ENCODE measurements at places on chromosomes 1 and 21.

- DNase-seq = no peak
Measured at GRCh38 chr1:162284206-162284955, 92.3 kb downstream of the SPATA46 start.

GRCh38 chr1:22778862-22779520 lies 68.4 kb downstream of the EPHB2 start:
- DNase-seq = no peak

DNA sequence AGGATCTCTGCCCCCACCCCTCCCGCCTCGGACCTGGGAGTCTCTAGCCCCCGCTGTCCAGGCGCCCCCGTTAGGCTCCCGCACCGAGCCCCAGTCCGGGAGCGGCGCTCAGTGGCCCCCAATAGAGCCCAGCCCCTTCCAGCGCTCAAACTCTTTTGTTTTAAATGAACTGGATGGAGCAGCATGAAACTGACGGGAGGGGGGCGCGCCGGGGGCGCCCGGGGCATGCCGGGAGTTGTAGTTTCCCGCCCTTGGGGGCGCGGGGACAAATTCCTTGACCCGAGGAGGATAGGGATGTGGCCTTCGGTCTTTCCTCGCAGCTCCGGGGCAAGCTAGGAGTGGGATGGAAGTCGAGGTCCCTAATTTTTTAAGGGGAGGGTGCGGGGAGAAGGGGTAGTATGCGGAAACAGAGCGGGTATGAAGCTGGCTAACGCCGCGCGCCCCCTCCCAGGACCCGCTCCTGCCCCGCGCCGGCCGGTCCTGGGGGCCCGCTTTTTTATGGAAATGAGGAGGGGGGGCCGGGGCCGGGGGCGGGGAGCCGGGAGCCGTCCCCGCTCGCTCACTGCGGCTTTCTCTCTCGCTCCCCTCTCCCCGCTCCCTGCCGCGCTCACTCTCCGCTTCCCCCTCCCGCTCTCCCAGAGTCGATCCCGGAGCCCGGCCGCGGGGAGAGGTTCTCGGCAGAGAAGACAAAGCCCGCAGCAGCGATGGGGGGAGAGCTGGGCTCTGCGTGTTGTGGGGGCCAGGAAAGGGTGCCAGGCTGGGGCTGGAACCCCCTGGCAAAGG lies at the start of gene MEX3A:
Gene MEX3A (minus strand): TSS at position 157 of the 783 bp plus-strand sequence. CDS start 467 bp downstream, outside the sequence.
- DNase-seq = peak; percentile 64

DNA sequence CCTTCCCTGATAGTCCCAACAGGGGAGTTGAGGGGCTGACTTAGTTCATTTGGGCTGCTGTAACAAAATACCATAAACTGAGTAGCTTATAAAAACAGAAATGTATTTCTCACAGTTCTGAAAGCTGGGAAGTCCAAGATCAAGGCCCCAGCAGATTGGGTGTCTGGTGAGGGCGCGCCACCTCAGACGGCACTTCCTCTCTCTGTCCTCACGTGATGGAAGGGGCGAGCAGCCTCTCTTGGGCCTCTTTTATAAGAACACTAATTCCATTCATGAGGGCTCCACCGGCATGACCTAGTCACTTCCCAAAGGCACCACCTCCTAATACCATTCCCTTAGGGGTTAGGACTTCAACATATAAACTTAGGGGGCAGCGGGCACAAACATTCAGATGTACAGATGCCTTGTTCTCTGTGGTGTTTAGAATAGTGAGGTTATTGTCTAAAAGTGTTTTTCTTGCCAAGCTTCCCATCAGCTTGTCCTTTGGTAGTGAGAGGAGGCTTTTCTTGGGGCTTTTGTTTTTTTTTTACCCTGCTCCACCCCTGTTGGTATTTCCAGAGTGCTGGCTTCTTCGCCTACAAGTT lies 20.3 kb downstream of the NIPAL3 start:
- DNase-seq = no peak

- no peak for DNase-seq
Measured at GRCh38 chr1:39154553-39155421, 49.7 kb upstream of the MACF1 start.

GRCh38 chr1:24828887-24829192 lies 83.6 kb downstream of the CLIC4 start:
- DNase-seq = no peak

DNA sequence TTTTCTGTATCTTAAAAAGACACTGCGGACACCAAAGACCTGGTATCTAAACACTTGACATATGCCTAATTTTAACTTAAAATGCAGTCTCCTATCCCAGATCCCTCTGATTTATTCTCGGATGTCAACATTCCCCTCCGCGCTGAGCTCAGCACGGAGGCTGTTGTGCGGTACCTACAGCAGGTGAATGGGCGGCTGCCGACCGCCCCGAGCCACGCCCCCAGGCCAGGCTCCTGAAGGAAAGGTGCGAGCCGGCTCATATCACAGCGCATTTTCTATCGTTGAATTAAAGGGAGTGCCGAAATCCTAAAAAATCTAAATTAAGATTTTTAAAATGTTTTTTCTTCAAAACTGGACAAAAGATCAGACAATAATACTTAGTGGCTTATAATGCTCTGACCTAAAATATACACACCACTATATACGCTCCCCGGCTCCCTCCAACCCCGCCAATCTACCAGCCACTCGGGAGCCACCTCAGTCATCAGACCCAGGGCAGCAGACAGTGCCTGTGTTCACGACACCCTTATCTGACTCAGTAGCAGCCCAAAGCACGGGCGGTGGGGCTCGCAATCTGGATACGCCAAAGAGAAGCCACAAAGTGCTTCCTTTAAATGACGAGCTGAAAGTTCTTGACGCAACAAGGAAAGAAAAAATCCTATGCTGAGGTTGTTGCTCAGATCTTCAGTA lies 4.1 kb downstream of the WRAP73 start:
- DNase-seq = no peak

DNA sequence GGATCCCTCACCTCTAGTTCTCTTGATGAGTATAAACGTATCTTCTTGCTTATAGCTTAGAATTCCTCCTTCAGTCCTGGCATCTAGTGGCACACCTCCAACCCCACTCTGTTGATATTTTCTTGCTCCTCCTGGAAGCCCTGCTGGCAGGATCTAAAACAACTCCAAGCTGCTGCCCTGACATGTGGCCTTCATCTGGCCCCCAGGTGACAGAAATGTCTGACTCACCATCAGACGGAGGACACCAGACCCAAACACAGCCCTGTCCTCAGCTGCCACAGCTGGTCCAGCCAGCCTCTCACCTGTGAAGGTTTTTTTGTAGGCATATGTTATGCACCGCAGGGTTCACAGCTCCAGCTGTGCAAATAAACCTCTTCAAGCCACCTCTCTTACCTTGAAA lies 53.4 kb downstream of the KRTAP19-8 start:
- no peak for DNase-seq

DNA sequence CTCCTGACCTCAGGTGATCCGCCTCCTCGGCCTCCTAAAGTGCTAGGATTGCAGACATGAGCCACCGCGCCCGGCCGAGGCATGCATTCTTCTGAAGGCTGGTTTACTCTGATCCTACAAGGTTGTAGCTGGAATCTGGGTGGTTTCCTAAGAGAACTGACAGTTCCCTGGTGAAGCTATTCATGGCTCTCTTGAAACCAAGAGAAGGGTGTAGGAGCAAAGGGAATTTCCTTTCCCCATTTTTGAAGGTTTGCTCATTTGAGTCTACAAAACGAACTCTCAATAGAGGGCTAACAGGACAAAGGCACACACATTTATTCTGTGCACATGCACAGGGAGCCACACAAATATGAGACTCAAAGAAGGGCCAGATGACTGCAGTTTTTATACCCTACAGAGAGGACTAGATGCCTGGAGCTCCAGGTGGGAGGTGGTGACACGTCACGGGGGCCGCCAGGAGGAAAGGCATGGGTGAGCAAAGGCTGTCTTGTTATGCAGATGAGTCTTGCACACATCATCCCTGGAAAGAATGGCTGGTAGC lies 49.5 kb upstream of the ERRFI1 start:
- no peak for DNase-seq

DNA sequence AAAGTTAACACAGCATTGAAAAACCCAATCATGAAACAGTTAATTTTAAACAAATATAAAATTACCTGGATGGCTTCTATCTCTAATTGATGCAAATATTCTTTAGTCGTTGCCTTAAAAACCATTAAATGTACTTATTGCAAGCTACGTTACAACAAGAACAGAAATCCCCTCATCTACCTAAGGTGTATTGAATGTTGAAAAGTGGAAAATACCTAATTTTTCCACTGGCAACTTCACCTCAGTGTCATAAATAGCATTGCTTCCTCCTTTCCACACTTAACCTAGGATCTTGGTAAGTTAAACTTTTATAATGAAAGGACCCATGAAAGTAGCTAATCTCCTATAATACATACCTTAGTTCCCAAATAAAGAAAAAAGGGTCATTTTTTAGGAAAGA lies 5.4 kb downstream of the GADD45A start:
- no peak for DNase-seq

- no peak for DNase-seq
Measured at GRCh38 chr1:2641381-2642130, 8.7 kb upstream of the MMEL1 start.

GRCh38 chr1:117128323-117129079 lies 7.0 kb upstream of the TRIM45 start:
- no peak for DNase-seq

GRCh38 chr1:94843430-94843829 lies 23.3 kb downstream of the SLC44A3 start:
- DNase-seq = no peak

DNA sequence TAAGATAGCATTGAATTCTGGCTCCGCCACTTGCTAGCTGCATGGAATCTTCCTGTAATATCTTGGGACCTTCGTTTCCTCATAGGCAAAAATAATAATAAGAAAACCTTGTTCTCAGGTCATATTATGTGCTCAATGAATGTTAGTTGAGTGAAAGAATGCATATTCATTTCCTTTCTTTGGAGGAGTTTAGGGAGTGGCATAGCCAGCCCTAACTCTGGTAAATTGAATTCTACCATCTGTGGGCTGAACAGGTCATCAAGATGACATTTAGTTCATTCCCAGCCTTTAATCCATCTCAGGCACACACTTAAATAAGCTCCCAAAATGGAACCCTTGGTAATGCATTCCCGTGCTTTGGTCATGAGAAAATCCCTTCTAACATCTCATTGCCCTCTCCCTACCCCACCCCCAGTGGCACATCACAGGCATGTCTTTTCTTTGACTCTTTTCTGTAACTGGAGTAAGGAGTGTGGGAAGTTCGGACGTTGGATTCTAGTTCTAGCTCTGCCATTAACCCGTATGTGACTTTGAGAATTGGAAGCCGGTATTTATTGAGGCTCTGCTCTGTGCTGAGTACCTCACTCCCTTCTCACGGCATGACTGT lies 13.2 kb upstream of the MYOG start:
- no peak for DNase-seq

DNA sequence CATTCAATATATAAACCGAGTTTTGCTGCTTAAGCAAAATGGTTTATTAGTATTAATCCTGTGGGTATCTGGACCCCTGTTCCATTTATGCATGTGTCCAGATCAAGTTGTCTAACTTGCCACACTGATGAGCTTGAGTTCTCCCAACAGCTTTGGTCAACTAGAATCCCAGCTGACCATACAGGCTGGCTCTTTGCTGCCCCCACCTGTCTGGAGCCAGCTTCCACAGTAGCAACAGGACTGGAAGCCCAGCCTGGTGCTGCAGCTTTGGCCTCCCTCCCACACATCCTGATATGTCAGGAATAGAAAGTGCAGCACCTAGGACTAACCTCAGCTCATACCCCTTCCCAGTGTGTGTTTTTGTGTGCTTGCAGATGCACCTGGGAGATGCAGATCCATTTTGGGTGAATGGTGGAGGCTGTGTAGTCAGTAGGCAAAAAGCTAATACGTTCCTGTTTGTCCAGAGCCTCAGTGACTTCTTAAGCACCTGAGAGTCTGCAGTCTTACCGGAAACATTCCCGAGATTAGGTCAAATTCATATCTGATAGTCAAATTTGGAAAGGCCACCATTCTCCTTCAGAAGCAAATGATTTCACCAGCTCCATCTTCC lies 40.9 kb upstream of the BEND5 start:
- DNase-seq = no peak

DNA sequence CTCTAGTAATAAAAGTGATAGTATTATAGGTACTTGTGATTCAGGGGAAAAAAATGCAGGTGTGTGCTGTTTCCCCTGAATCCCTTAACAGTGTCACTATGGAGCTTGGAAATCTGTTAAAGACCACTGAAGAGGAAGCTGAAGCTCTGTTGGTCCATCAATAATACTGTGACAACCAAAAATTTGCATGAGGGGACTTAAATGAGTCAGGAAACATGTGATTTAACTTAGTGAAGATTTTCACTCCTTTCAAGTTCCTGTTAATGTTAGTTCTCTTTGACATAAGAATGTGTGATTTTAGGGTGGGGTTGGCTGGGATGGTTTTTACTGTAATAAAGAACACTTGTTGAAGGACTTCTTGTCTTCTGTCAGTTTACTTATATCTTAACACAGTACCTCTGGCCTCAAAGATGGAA lies 32.0 kb downstream of the VANGL2 start:
- peak; percentile 52 for DNase-seq

DNA sequence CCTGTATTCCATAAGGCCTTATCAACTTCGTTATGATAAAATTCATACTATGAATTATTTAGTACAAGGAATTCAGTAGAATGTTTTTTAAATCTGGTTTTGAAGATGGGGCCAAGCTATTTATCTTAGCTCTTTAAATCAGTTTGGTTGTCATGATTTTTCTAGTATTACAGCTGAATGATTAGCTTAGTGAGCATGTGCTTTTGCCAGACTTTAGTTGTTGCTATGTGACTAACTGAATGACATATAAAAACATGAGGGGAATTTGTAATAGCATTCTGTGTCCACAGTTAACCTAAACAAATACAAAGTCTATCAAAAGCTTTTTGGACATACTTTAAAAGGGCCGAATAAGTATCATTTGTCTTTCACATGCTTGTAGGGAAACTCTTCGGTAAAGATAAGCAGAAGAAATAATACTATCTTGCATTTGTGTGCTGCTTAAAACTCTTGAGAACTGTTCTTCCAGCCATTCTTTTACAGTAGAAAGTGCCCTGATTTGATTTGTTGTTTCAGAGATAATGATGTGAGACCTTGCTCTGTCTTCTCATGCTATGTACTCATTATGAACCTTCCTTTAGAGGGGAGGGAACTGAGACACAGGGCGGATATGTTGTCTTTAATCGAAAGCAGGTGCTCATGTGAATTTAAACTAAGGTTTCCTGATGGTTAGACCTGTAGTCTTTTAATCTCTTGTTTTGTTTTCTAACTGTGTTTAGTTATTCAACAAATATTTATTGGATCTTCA lies 18.8 kb downstream of the NEK7 start:
- DNase-seq = no peak
